ENCODE measurements at places on chromosomes 3 and 15.
A peak's percentile ranks its signal among the peaks of the same experiment; 100 is the strongest.

DNA sequence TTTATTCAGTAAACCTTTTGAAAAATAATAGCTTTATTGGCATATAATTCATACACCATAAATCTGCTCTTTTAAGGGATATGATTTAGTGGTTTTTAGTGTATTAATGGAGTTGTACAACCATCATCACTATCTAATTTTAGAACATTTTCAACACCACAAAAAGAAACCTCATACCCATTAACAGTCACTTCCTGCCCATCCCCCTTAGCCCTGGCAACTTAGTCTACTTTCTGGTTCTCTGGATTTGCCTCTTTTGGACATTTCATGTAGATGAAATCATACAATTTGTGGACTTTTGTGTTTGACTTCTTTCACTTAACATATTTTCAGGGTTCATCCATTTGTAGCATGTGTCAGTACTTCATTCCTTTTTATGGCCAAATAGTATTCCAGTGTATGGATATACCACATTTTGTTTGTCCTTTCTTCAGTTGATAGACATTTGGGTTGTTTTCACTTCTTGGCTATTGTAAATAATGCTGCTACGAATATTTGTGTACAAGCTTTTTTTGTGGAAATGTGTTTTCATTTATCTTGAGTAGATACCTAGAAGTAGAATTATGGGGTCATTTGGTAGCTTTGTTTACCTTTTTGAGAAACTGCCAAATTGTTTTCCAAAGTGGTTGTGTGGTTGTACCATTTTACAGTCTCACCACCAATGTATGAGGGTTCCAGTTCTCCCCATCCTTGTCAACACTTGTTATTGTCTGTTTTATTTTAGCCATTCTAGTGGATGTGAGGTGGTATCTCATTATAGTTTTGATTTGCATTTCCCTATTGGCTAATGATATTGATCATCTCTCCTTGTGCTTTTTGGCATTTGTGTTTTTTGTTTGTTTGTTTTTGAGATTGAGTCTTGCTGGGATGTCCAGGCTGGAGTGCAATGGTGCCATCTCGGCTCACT, 45.8 kb downstream of the SMAD3 start:
- no peak for DNase-seq

DNA sequence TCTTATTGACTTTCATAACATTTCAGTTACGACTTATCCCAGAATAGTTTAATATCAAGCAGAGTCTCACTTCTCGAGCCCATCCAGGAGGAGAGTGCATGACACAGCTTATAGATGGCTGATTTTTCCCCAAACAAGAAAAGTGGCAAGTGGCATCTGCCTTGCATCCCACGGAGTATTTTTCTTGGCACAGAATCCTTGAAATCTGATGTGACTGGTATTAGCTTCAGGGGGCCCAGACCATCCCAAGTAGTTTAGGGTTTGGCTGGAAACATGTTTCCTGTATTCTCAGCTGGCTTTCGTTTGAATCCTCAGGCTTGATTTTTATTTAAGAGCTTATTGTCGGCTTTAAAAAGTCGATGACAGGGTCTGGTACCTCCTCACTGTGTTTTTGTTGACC, 20.7 kb upstream of the FBXL22 start:
- no peak for DNase-seq

DNA sequence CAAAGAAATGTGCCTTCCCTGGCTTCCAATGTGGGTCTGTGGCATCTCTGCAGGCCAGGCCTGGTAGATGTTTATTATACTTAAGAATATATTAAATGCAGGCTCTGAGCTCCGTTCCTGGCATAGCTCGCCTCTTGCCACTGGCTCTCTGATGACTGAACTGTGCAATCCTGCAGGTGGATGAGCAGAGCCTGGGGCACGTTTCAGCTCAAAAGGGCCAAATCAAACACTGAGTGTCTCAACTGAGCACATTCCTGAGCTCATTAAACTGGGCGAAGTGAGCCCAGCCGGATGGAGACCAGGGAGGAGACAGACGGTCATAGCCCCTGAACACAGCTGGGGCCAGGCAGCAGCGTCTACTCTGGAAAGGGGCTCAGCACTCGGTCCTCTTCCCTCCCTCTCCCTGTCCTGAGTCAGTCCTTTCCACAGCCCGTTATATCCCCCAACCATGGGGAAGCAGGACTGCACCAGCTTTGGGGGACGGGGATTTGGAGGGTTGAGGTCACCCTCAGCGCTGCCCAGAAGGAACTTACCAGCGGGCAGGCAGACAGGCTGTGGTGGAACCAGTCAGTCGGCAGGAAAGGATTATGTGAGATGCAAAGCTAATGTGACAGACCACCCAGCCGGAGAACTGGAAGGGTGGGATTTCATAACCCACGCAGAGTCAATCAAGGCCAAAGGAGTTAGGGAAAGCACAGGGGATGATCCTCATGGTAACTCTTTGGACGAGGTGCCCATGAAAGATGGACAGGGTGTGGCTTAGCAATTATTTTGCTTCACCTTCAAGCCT, 77.4 kb upstream of the ANKRD34C start:
- DNase-seq = no peak

DNA sequence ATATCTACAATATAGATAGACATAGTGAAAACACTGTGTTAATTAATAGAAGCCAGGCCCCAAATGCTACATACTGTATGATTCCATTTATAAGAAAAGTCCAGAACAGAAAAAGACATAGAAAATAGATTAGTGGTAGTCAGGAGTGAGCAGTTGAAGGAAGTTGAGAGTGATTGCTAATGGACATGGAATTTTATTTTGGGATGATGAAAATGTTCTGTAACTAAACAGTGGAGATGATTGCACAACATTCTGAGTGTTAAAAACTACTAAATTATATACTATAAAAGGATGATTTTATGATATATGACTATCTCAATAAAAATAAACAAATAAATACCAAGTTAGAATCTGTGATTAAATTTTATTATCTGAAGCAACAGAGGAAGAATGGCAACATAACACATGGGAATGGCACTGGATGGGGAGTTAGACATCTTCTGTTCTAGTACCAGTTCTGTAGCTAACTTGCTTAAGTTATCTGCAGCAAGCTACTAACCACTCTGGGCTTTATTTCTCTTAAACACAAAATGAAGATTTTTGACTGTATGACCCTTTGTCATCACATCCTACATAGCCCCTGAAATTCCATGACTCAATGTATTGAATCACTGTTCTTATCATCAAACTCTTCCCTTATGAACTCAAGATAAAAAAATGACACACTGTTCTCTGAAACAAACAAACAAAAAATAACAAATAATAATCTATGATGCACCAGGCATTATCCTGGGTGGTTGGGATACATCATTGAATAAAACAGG, 612.7 kb downstream of the TBL1XR1 start:
- no peak for DNase-seq

GRCh38 chr3:15610082-15610759, 8.7 kb downstream of the BTD start:
- DNase-seq = no peak

DNA sequence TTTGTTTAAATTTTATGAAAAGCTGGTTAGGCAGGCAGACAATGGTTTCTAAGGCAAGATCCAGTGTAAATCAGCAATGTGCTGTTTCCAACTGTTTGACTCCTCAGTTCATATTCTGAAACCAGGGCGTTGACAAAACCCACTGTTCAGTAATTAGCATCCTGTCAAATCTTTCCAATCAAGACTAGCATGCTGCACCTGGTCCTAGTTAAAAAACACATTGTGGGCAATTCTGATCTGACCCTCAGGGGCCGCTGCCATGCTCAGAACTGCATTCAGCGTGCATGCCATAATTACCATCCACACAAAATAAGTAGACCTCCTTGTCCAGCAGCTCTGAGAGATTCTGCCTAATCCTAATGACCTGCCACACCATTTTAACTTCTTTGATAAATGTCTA, 20.9 kb upstream of the RBP1 start:
- DNase-seq = no peak

- no peak for DNase-seq
Measured at GRCh38 chr15:38709196-38709595, 144.6 kb upstream of the RASGRP1 start.

- no peak for DNase-seq
Measured at GRCh38 chr15:86278586-86278985, 198.9 kb downstream of the AGBL1 start.

- no peak for DNase-seq
Measured at GRCh38 chr3:184002469-184002868, 15.2 kb downstream of the ABCC5 start.

- DNase-seq = no peak
Measured at GRCh38 chr3:50396502-50396901, 37.2 kb upstream of the TMEM115 start.

GRCh38 chr3:58111513-58112184, 99.1 kb downstream of the DNASE1L3 start:
- no peak for DNase-seq

DNA sequence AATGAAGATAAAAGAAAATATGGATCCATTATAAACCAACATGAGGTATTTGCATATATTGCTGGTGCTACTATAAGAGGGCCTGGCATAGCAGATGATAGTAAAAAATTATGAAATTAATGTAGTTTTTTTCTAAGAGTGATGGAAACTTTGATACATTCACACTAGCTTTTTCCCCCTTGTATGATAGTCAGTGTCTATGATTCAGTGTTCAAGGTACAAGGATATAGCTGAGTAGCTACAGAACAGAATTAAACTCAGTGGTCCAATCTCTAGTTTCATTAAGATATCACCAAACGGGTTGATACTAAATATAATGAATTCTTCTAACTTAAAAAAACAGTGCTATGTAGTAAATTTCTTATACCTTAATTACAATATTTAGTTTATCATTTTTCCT, 49.9 kb upstream of the XRN1 start:
- DNase-seq = no peak

- DNase-seq = no peak
Measured at GRCh38 chr3:50807266-50807665, 132.5 kb downstream of the DOCK3 start.

- DNase-seq = no peak
Measured at GRCh38 chr3:188505151-188505550, 351.2 kb downstream of the LPP start.

DNA sequence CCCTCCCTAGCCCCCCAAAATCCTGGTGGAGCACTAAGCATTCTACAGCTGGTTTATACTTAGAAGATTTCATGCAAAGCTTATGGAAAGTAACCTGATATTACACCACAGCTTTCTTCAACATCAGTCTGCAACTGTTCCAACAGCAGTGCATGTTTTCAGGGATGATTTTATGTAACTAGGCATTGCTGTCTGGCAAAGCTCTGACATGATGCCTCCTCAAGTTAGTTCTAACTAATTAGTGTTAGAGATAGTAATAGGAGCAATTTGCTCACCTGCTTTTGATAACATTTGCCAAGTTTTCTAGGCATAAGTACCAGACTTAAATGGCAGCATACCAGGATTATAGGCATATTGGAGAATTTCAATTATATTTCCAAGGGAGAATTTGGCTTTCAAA, 330.3 kb upstream of the SGO1 start:
- DNase-seq = no peak

GRCh38 chr15:98801234-98801561, 152.9 kb downstream of the IGF1R start:
- DNase-seq = no peak

DNA sequence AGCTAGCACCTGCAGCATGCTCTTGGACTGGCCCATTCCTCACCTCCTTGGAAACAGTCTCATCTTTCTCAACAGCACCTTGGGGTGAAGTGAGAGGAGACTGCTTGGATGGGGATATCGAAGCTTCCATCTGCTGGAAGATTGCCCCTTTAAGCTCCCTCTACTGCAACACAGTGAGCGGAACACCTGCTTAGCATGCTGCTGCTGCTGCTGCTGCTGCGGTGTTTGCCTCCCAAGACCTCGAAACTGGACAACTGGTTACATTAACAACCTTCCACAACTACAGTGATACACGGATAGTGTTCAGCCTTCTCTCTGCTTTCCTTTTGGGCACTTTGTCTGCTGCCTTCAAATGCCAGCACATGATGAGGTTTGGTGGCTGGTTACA, 253.9 kb upstream of the LYSMD4 start:
- DNase-seq = no peak

- DNase-seq = no peak
Measured at GRCh38 chr3:127915115-127915936, at the start of gene KBTBD12. Gene KBTBD12, plus strand, starts transcription at chr3:127915232. Its CDS starts 7,830 bp downstream, at chr3:127923062.

- no peak for DNase-seq
Measured at GRCh38 chr15:42343596-42344232, 15.6 kb upstream of the CAPN3 start.

DNA sequence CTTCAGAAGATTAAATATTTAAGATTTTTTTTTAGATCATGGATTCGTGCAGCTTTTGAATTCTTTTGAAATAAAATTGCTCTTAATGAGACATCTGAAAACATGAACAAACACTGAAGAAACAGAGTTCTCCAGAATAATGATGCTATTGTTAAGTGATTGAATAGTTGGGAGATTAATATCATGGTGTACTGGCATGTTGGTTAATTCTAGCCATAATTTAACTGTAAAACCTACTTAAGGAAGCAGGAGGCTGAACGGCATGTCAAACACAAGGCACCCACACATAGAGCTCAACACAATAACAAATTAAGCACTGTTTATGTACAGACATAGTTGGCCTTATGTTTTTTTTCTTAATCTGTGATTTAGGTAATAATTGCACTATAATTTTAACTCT, 185.6 kb downstream of the RBMS3 start:
- no peak for DNase-seq

GRCh38 chr15:92407321-92407720, 13.6 kb downstream of the ST8SIA2 start:
- no peak for DNase-seq

GRCh38 chr15:93168910-93169309, 79.9 kb upstream of the RGMA start:
- DNase-seq = no peak

- peak; percentile 31 for DNase-seq
Measured at GRCh38 chr15:60673918-60674558, 195.1 kb upstream of the ICE2 start.

DNA sequence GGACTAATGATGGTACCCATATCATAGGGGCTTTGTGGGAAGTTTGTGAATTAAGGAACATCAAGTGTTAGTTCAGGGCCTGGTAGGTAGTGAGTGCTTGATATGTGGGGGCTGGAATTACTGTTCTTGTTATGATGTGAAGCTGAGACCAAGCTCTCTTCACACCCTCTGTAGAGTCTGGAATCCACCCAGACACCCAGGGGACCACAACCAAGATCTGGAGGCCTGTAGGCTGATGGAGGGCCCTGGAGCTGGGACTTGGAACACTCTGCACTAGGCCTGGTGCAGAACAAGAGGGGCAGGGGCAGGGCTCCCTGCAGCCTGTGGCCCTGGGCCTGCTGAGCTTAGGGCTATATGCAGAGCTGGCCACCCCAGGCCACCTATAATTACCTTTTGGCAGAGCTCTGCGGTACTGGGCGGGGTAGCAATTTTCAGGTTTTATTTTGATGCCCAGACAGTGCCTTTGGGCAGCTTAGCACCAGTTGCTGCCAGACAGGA, 13.1 kb upstream of the PRKCD start:
- DNase-seq = no peak

DNA sequence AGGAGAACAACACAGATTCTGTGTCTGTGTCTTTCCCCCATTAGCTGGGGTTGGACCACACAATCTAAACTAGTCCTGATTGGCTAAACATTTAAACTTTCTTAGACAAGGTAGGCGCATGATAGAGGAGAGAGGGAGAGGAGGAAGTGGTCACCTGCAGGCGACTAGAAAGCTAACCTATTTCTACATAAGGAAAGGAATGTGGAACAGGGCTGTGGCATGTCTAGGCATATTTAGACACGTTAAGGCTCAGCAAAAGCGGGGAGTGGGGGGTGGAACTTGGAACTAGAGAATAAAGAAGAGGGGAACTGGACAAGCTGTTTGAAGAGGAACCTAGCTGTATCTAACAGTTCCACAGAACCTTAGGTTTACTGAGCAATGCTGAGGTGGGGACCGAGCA, 12.8 kb downstream of the LRRC28 start:
- DNase-seq = no peak

Data from stimulated activated CD4-positive, alpha-beta T cell treated with anti-CD3 and anti-CD28 coated beads, TNF-alpha, amount 100 ng/mL, for 4 hours (primary cell).